ENCODE measurements at places on chromosomes 16 and 17.

GRCh38 chr17:62657690-62658089 lies 30.2 kb downstream of the MRC2 start:
- no peak for DNase-seq

DNA sequence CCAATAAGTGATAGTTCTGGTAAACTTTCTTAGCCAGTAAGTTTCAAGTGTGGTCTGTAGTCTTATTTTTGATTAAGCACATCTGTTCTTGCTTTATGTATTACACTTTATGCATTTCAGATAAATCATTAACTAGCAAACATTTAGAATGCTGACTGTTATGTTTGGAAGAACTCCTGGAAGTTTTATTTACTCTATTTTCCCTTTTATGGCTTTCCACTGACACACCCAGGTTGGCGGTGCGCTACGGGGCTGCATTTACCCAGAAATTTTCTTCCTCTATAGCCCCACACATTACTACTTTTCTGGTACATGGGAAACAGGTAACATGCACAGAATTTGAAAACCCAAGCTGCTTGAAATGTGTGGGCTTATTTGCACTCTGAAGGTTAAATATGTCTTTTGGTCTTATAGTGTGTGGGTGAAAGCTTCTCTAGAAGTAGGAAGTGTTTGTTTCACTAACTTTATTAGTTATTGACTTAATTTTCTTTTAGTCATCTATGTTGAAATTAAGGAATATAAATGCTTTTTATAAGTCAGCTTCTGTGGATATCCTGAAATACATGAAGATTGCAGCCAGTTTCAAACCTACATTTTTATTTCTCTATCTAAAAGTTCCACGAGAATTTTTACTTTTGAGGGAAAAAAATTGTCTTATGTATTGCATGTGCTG lies 203.7 kb downstream of the PHKB start:
- no peak for DNase-seq

GRCh38 chr16:27406511-27407128 lies 4.6 kb downstream of the IL21R start:
- no peak for DNase-seq

- no peak for DNase-seq
These were observed 70.8 kb downstream of the XPO6 start for GRCh38 chr16:28140788-28141618.

DNA sequence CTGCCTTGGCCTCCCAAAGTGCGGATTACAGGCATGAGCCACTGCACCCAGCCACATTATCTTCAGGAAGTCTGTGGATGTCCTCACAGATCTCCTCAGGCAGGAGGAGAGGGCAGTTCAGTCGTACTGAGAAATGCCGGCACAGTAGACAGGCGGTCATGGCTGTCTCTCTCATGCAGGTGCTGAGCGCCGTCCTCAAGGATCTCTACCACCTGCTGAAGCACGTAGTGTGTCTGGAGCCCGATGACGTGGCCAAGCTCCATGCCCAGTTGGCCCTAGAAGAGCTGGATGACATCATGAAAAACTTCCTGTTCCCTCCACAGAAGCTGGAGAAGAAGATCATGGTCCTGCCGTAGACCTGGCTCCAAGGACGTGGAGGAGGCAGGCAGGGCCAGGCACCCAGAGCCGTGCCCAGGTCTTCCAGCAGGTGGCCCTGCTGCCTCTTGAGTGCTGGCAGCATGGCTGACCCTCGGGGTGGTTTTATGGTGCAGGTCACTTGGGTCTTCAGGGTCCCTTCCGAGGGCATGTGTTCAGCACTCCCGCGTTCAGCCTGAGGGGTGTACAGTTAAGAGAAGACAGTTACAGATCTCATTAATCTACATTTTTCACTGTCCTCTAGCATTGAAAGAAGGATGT lies 22.0 kb upstream of the HAS3 start:
- DNase-seq = no peak

GRCh38 chr17:42555122-42555622 lies 2.4 kb downstream of the HSD17B1 start:
- DNase-seq = no peak

GRCh38 chr16:29024278-29024677 lies 39.4 kb downstream of the LAT start:
- DNase-seq = no peak

DNA sequence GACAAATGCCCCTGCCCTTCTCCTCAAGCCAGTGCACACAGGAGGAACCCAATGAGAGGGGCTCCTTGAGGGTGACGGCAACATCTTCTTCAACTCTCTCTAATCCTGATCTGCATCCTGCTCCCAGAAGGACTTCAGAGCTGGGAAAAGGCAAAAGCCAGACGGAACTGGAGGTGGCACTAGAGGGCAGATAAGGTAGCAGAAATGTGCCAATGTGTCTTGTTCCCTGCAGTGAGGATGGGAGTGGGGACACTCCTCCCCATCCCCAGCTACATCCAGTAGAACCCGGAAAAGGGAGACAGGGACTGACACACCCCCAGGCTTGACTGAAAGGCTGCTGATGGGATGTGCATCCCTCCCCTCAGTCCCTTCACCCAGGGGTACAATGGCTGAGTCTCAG lies 28.5 kb downstream of the SRCIN1 start:
- no peak for DNase-seq

GRCh38 chr17:14818469-14818868 lies 446.7 kb downstream of the PMP22 start:
- no peak for DNase-seq

GRCh38 chr17:7380321-7380720 lies 568 bp upstream of the TNK1 start:
- no peak for DNase-seq

DNA sequence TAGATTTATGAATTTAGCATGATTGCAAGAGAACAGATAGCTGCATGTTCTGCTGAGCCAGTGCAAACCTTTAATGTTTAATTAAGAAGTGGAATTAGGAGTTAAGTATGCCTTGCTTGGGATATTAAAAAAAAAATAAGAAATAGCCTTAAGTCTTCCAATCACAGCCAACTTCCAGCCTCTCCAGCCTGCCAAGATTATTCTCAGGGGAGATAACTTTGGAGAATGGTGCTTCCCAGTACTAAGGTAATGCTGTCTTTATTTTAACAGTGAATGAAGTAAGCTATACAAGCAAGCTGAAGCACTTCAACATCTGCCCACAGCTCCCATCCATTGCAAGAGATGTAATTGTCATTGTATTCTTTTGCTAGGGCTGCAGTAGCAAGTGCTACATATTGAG lies 389.5 kb upstream of the ASIC2 start:
- no peak for DNase-seq

- DNase-seq = no peak
These were observed 28.7 kb downstream of the GSE1 start for GRCh38 chr16:85641776-85642176.

GRCh38 chr17:56690441-56691291 lies 97.2 kb downstream of the NOG start:
- DNase-seq = no peak

- DNase-seq = no peak
These were observed 3.8 kb upstream of the NGFR start for GRCh38 chr17:49491192-49491769.

Measured in NCI-H82 (cell line).